ENCODE measurements at places on chromosomes 2 and 18. TPM values are rescaled to one million over a fixed set of nuclear protein-coding genes. Genes with fewer than 3 reads are reported as not detected.

The SLC14A1 gene
- total RNA-seq: 3.6 TPM

The IGFBP5 gene
- 0.23 TPM for total RNA-seq

The MAL gene
- 108 TPM for total RNA-seq

The CD28 gene
- 203 TPM for total RNA-seq

The NOL4 gene
- total RNA-seq: not detected

The RRM2 gene
- total RNA-seq: not detected

The EVX2 gene
- total RNA-seq: not detected

The ADGRF3 gene
- 0.97 TPM for total RNA-seq

The SERPINB10 gene
- total RNA-seq: not detected

The AQP12B gene
- not detected for total RNA-seq

The NRP2 gene
- total RNA-seq: 2.1 TPM

The CIB4 gene
- total RNA-seq: not detected

The LRRC30 gene
- total RNA-seq: not detected

The ZRANB3 gene
- 5.0 TPM for total RNA-seq

The ST3GAL5 gene
- 37.1 TPM for total RNA-seq

The TOGARAM2 gene
- 2.7 TPM for total RNA-seq

The CDH7 gene
- not detected for total RNA-seq

The GRHL1 gene
- total RNA-seq: 0.33 TPM

The FLACC1 gene
- total RNA-seq: 10.3 TPM

The LIMS3 gene
- total RNA-seq: 3.7 TPM

The DLX1 gene
- not detected for total RNA-seq

The SETBP1 gene
- 0.09 TPM for total RNA-seq

The LANCL1 gene
- 30.2 TPM for total RNA-seq

The SERPINB8 gene
- 13.8 TPM for total RNA-seq

The NT5DC4 gene
- not detected for total RNA-seq

The DSG4 gene
- total RNA-seq: not detected

The DYSF gene
- 0.49 TPM for total RNA-seq

The BUB1 gene
- total RNA-seq: 1.7 TPM

The KCNIP3 gene
- total RNA-seq: not detected

The LRPPRC gene
- total RNA-seq: 65.3 TPM

The CNNM4 gene
- 7.2 TPM for total RNA-seq

The NOSTRIN gene
- total RNA-seq: not detected

The MFF gene
- total RNA-seq: 64.3 TPM

The SOWAHC gene
- 1.4 TPM for total RNA-seq

The IL1F10 gene
- total RNA-seq: not detected

The ALPG gene
- total RNA-seq: not detected

The KRCC1 gene
- 35.7 TPM for total RNA-seq

The CNDP1 gene
- total RNA-seq: not detected

The CYP26B1 gene
- not detected for total RNA-seq

Measured in CD4-positive, alpha-beta memory T cell (primary cell).